ENCODE measurements at places on chromosomes 1 and 21. TPM values are rescaled to one million over a fixed set of nuclear protein-coding genes. Genes with fewer than 3 reads are reported as not detected.

GRCh38 chr1:171973421-171973820, 132.1 kb downstream of the DNM3 start:
- DNase-seq = no peak

DNA sequence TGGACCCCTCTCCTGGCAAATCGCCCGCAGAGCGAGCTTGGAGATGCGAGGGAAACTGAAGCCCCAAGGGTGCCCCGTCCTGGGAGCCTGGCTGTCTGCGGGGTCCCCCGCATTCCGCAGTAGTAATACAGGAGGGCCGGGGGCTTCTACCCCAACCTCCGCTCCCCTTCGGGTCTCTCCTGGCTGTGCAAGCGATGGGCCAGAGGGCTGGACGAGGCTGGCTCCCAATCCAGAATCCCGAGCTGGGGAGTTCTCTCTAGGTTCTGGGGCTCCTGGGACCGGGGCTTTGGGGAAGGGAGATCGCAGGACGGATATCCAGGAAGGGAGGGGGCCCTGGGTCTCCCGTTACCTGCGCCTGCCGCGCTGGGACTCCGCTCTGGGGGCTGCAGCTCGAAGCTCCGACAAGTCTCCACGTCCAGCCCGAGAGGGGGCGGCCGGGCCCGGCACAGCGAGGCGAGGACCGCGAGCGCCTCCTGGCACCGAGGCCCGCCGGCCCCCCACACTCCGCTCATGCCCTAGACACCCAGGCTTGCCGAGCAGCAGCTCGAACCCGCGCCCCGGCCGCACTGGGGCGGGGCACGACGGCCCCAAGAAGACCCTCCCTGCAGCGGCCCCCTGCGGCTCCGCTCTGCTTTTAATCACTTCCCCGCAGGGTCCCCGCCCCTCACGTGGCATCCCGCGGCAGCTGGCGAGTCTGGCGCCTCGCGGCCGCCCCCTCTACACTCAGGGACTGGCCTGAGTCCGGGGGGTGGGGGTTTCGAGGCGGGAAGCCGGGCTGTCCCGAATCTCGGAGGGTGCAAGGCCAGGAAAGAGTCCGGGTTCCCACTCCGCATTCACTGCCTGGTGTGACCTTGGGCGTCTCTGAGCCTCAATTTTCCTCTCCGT, at the start of gene SYT6:
SYT6 (minus strand) TSS at position 609 of the 885 bp plus-strand sequence; CDS start at position 512, 97 bp downstream.
- DNase-seq = no peak

GRCh38 chr1:107926436-107927080, 38.4 kb downstream of the VAV3 start:
- DNase-seq = no peak

DNA sequence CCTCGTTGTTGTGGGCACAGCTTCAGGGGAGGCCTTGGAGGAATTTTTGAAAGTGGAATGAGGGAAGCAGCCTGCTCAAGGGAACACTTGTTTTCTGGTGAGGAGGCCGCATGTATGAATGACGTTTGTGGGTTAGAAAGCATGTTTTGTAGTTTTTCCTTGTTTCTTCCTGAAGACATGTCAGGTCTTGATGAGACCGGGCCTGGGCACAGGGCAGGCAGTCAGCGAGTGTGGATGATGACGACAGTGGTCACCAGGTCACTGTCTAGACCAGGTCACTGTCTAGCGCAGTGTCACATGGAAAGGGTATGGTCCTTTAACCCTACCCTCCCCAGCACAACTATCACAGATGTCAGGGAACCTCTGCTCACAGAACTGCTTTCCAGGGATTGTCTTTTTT, 7.3 kb downstream of the PSEN2 start:
- no peak for DNase-seq

The NPHS2 gene
- not detected for total RNA-seq

The GPR25 gene
- not detected for total RNA-seq

The GJA9 gene
- 0.65 TPM for total RNA-seq

Data from mucosa of descending colon (tissue), 3 donors.